ENCODE measurements at places on chromosomes 11 and 22. TPM values are rescaled to one million over a fixed set of nuclear protein-coding genes. Genes with fewer than 3 reads are reported as not detected.

Gene KCNK4
- polyA plus RNA-seq, result not detected

Gene FXYD6
- not detected for polyA plus RNA-seq

Gene NUDT8
- polyA plus RNA-seq, result 4.5 TPM

Gene BAD
- 70.1 TPM for polyA plus RNA-seq

Gene TUBA8
- 1.0 TPM for polyA plus RNA-seq

GRCh38 chr11:26976389-26976788 is 17.5 kb upstream of the FIBIN start:
- H3K4me3 ChIP-seq, result no peak overlapping the region
- H3K36me3 ChIP-seq, result no peaks in the 10 kb centered on the region
- DNase-seq, result no peak
- H3K27me3 ChIP-seq, result no peaks in the 10 kb centered on the region
- H3K4me1 ChIP-seq, result no peaks in the 10 kb centered on the region

GRCh38 chr22:46575911-46576555 is 38.6 kb upstream of the CELSR1 start:
- no peaks in the 10 kb centered on the region for H3K36me3 ChIP-seq
- H3K27me3 ChIP-seq, result no peaks in the 10 kb centered on the region
- peaks cover 26% of the 10 kb centered on the region for H3K4me1 ChIP-seq
- no peak for DNase-seq
- peak overlapping the region; percentile 52 for H3K4me3 ChIP-seq

GRCh38 chr11:95306801-95307200 is 75.8 kb upstream of the SESN3 start:
- DNase-seq, result no peak
- H3K36me3 ChIP-seq, result no peaks in the 10 kb centered on the region
- H3K4me1 ChIP-seq, result peaks cover 9% of the 10 kb centered on the region
- H3K27me3 ChIP-seq, result no peaks in the 10 kb centered on the region
- H3K27ac ChIP-seq, result no peak overlapping the region

DNA sequence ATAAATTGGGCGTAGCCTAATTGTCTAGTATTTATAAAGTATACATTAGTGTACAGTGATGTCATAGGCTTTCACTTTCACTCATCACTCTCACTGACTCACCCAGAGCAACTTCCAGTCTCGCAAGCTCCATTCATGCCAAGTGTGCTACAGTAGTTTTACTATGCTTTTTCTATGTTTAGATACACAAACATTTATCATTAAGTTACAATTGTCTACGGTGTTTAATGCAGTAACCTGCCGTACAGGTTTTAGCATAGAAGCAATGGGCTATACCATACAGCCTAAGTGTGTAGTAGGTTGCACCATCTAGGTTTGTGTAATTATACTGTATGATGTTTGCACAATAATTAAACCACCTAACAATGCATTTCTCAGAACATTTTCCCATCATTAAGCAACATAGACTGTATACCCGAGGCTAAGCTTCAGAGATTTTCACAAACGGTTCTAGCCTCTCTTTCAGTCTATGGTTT is 17.5 kb downstream of the OR9G1 start:
- H3K4me3 ChIP-seq, result no peak overlapping the region
- no peak for DNase-seq
- H3K4me1 ChIP-seq, result no peaks in the 10 kb centered on the region
- H3K27ac ChIP-seq, result no peak overlapping the region

- DNase-seq, result no peak
- H3K27me3 ChIP-seq, result no peaks in the 10 kb centered on the region
- no peaks in the 10 kb centered on the region for H3K36me3 ChIP-seq
These were observed 1029.9 kb downstream of the BRD1 start for GRCh38 chr22:48797731-48798130.

GRCh38 chr11:62682518-62682917 is 3.6 kb upstream of the UBXN1 start:
- H3K36me3 ChIP-seq, result peaks cover 3% of the 10 kb centered on the region
- no peak overlapping the region for H3K4me3 ChIP-seq
- H3K27ac ChIP-seq, result no peak overlapping the region

DNA sequence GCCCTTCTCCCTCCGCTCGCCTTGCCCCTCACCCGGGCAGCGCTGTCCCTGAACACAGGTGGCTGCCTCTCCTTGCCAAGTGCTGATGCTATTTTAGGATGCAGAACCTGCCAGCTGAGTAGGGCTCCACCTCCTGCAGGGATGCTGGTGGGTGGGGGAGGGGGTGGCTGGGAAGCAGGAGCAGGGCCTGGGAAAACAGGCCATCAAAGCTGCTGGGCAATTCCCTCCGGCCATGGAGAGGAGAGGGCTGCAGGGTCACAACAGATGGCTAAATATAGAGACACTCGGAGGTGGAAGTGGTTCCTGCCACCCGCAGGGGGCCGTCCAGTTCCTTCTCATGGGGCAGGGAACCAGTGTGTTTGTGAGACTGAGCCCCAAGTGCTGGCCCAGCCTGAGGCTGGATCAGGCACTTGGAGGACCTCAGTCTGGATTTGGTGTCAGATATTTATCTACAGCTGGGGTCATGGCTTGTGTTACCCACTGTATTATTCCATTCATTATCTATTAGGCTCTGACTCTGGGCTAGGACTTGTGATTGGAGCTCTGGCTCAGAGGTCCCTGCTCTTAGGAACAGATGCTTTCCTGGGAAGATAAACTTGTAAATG is 59.6 kb downstream of the LRRC32 start:
- no peak overlapping the region for H3K27ac ChIP-seq
- no peaks in the 10 kb centered on the region for H3K4me1 ChIP-seq
- no peak for DNase-seq
- H3K4me3 ChIP-seq, result no peak overlapping the region
- no peaks in the 10 kb centered on the region for H3K27me3 ChIP-seq
- no peaks in the 10 kb centered on the region for H3K36me3 ChIP-seq

DNA sequence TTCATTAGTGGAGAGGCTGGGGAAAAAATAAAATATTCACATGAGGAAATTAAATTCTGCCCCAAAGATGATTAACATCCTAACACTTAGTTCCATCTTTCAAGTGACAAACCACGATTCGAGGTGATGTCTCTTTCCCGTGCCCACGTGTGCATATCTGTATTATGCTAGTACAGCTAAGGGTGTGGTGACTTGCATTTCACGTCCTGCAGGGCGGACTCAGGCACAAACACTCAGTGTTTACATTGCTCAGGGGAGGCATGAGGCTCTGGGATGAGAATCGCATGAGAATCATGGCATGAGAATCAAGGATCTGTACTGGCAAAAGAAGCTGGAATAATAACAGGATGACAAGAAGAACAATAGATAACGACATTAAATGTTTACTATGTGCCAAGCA is 179.4 kb downstream of the NTM start:
- DNase-seq, result no peak
- no peak overlapping the region for H3K4me3 ChIP-seq
- H3K36me3 ChIP-seq, result no peaks in the 10 kb centered on the region
- no peaks in the 10 kb centered on the region for H3K4me1 ChIP-seq

- no peaks in the 10 kb centered on the region for H3K36me3 ChIP-seq
- no peaks in the 10 kb centered on the region for H3K27me3 ChIP-seq
- DNase-seq, result no peak
These were observed 174.8 kb downstream of the BUD13 start for GRCh38 chr11:116598036-116598435.

DNA sequence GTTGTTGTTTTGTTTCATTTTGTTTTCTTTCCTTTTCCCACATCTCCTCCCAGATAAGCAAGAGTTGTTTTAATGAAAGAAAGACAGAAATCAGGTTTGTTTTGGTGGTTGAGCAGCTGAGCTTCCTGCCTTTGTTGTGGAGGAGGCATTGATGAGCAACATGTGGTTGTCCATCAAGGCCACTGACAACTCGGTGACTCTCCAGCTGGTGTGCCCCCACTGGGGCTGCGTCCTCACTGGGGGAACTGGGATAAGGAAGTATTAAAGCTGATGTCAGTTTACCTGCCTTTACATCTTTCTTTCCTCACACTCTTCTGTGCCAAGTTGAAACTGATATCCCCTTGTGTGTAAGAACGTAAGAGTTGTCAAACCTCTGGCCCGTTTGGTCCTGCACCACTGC is 5.9 kb downstream of the VPS26B start:
- no peak overlapping the region for H3K27ac ChIP-seq
- H3K27me3 ChIP-seq, result no peaks in the 10 kb centered on the region
- no peak overlapping the region for H3K4me3 ChIP-seq
- no peak for DNase-seq
- peaks cover 62% of the 10 kb centered on the region for H3K4me1 ChIP-seq

DNA sequence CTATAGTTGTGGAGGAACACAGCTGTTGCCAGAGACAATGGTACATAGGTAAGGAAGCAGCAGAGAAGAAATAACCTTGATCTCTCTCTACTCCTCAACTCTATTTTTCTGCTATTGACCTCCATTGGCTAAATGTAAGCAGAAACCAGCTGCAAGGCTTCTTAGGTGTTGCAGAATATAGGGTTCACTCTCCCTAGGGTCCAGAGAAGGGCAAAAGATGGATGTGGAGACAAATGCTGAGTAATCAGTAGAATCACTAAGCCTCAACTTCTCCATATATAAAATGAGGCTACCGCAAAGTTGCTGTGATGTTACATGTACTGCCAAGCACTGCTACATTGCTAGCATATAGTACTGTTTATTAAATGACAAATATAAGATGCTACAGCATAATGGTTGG is 120.6 kb downstream of the PDE3B start:
- H3K4me3 ChIP-seq, result no peak overlapping the region
- peaks cover 91% of the 10 kb centered on the region for H3K4me1 ChIP-seq
- DNase-seq, result no peak
- H3K27ac ChIP-seq, result peak overlapping the region; percentile 53
- H3K27me3 ChIP-seq, result no peaks in the 10 kb centered on the region
- H3K36me3 ChIP-seq, result no peaks in the 10 kb centered on the region

DNA sequence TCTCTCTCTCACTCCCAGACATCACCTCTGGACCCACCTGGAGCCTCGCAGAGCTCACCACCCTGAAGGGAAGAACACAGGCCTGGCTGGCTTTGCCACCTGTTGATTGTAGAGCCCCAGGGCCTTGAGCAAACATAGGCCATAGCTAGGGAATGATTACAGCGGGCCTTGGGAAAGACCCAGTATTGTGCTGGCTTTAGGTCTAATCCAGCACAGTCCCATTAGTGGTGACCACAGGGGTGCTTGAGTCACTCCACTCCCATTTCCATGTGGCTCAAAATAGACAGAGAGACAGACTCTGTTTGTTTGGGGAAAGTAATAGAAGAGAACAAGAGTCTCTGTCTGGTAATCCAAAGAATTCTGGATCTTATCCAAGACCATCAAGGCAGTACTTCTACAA is 42.7 kb upstream of the FAM181B start:
- no peak overlapping the region for H3K4me3 ChIP-seq
- no peaks in the 10 kb centered on the region for H3K27me3 ChIP-seq
- H3K27ac ChIP-seq, result no peak overlapping the region

GRCh38 chr11:120884154-120885020 is 139.5 kb upstream of the TBCEL start:
- H3K4me3 ChIP-seq, result no peak overlapping the region
- H3K4me1 ChIP-seq, result no peaks in the 10 kb centered on the region
- H3K27ac ChIP-seq, result no peak overlapping the region
- H3K27me3 ChIP-seq, result no peaks in the 10 kb centered on the region
- no peak for DNase-seq

DNA sequence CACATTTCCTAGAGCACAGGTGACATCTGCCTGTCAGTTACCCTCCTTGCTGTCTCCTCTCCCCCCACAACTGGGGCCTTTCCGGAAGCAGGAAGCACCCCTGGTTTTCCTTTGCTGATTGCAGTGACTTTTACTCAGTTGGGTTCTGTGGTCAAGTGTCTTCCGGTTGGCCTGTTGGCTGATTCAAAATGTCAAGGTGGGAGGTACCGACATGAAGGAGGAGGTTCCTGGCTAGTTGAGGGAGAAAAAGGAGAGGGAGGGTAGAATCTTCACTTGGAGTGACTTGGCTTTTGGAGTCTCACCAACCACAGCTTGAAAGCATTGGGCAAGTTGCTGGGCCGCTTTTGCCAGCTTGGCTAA is 9.3 kb upstream of the ADAMTS15 start:
- H3K4me3 ChIP-seq, result no peak overlapping the region
- no peak for DNase-seq
- no peaks in the 10 kb centered on the region for H3K36me3 ChIP-seq
- peaks cover 12% of the 10 kb centered on the region for H3K4me1 ChIP-seq

DNA sequence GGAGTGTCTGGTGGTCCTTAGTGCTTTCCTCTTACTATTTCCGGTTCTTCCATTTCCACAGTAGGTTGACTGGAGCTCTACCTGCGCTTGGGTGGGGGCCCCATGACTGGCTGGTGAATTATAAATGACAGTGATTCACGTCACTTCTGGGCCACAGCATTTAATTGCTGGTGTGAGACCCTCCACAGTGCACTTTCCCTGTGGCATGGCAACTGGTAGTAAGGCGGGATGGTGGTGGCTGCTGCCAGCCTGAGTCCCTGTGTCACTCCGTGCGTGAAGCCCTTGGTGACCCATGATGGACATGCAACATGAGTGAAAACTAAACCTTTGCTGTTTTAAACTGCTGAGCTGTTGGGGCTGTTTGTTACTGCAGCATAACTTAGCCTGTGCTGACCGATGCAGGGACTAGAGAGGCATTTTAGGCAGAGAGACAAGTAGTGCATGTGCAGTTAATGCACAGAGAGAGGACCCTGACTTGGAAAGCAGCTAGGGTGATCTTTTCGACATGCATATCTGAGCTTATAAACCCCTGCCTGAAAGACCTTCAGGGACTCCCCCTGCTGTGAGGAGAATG is 3.1 kb downstream of the PRDM11 start:
- H3K4me3 ChIP-seq, result no peak overlapping the region
- peaks cover 9% of the 10 kb centered on the region for H3K27me3 ChIP-seq
- H3K27ac ChIP-seq, result no peak overlapping the region

- DNase-seq, result no peak
- H3K27me3 ChIP-seq, result no peaks in the 10 kb centered on the region
- no peaks in the 10 kb centered on the region for H3K36me3 ChIP-seq
These were observed 170.3 kb downstream of the KIRREL3 start for GRCh38 chr11:126830216-126830806.

DNA sequence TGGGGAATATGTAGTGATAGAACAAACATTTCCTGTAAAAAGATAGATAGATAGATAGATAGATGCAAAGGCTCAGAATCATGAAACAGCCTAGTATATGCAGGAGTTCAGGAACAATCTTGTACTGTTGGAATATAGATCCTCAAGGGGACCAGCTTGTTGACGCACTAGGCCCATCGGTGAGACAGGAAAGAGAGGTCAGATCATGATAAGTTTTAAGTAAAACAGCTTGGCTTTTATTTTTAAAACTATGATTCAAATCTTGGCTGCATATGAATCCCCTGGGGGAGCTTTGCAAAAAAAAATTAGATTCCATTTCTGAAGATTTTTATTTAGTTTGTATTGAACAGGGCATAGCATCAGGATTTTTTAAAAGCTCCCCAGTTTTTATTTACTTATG is 185.8 kb downstream of the TRPC6 start:
- no peaks in the 10 kb centered on the region for H3K4me1 ChIP-seq
- no peaks in the 10 kb centered on the region for H3K27me3 ChIP-seq
- no peak for DNase-seq
- H3K36me3 ChIP-seq, result no peaks in the 10 kb centered on the region

- no peaks in the 10 kb centered on the region for H3K36me3 ChIP-seq
- peak; percentile 98 for DNase-seq
- peak overlapping the region; percentile 37 for H3K4me3 ChIP-seq
- H3K27ac ChIP-seq, result peak overlapping the region; percentile 96
- H3K4me1 ChIP-seq, result peaks cover 98% of the 10 kb centered on the region
These were observed 26.7 kb downstream of the CD44 start for GRCh38 chr11:35165423-35166368.

All from CD4-positive, alpha-beta memory T cell (primary cell).